NCI-H1417 treated with DMSO at 0.1 percent for 48 hours (cell line): ENCODE measurements at places on chromosomes 13 and 19.
A peak's percentile ranks its signal among the peaks of the same experiment; 100 is the strongest.

- no peak for DNase-seq
Observed at GRCh38 chr19:51323481-51324166, 12.2 kb downstream of the IGLON5 start.

GRCh38 chr13:41827507-41828213 is 133.2 kb downstream of the VWA8 start:
- DNase-seq, result no peak

GRCh38 chr19:45368737-45369340 is 1.5 kb downstream of the ERCC2 start:
- DNase-seq, result no peak

DNA sequence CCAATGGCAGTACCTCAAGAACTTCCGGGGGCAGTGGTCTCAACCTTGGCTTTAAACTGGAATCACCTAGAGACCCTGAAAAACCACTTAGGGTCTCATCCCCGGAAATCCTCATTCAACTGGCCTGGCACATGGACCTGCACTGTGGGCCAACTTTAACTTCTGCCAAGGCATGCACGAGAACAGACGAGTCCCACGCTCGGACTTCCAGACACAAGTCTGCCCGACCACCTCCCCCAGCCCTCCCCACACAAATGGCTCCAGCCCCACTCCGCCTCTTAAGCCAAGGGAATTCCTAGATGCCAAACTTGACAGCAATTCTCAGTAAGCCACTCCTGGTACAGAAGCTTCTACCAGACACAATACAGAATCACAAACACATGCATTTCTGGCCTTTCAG is 114.0 kb downstream of the STK24 start:
- DNase-seq, result no peak

- no peak for DNase-seq
Observed at GRCh38 chr19:6286676-6287075, 6.9 kb upstream of the MLLT1 start.

- no peak for DNase-seq
Observed at GRCh38 chr13:106432636-106433035, 102.8 kb downstream of the EFNB2 start.

GRCh38 chr13:71240911-71241310 is 626.1 kb downstream of the DACH1 start:
- DNase-seq, result no peak

GRCh38 chr13:112733112-112733511 is 43.3 kb downstream of the ATP11A start:
- peak; percentile 95 for DNase-seq
